ENCODE measurements at places on chromosomes 5 and 9.

DNA sequence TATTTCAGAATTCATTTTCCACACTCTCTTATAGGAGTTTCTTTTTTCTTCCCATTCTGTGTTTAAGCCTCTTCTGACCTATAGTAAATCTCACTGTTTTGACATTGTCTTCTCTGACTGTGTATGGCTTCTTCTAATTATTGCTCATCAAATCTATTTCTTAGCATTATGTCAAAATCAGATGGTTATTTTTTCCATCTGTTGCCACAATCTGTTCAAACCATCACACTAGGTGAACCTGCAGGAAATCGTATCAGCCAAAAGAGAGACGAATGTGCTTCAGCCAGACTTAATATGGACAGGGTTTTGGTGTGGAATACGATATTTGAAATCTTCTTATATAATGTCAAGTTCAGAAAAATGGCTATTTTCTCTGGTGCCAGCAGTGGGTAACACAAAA, 15.9 kb upstream of the SEMA4D start:
- no peak for DNase-seq

DNA sequence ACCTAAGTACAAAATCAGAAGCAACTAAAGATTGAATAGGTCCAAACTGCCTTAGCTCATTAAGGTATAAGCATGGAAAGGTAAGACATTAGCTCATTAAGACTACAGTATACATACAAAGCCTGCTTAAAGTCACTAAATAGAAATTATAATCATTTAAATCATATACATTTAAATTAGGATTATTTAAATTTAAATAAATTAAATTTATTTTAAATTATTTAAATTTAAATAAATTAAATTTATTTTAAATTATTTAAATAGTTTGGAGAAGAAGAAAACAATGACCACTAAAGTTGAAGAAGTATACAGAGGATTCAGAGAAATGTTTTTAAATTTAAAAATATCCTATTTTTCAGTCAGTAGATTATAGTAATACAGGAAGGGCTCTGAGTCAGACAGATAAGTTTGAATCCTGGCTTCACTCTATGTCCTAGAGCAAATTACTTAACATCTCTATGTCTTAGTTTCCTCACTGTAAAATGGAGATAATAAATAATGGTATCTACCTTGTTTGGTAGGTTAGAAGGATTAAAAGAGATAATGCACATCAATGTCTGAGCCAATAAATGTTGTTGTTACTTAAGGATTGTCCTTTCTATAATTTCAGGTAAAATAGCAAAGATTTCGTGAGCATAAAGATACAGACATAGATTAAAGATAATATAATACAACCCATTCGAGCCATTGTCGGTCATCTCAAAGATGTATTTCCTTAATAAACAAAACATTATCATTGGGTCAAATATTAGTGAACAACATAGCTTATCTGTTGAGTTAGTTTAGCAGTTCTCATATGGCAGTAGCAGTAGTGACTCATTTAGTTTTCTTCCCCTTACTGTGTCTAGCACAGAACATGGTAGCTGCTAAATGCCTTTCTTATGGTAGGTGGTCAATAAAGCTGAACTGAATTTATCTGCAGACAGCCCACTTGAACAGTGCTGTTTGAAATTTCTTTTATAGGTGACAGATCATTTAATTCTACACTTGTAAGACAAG, 100.6 kb downstream of the KIAA0825 start:
- DNase-seq, result no peak

- DNase-seq, result no peak
Measured at GRCh38 chr9:33851301-33851700, 34.3 kb downstream of the UBE2R2 start.

GRCh38 chr5:43232943-43233833, 41.2 kb downstream of the NIM1K start:
- DNase-seq, result no peak

DNA sequence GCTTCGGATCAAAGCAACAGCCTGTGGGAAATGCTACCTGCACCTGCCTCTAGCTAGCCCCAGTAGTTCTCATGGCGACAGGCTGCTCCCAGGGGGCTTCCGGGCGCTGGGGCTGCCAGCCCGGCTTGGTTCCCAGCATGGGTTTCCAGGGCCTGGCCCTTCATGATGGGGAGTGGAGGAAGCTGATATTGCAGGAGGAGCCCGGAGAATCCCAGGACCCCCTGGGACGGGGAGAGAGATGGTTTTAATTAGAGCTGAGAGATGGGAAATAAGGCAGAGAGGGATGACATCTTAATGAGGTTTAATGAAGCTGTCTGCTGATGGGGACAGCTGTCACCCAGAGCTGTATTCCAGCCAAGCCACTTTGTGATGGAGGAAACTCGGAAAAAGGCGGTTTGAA, 78.6 kb downstream of the CFAP77 start:
- DNase-seq, result no peak

DNA sequence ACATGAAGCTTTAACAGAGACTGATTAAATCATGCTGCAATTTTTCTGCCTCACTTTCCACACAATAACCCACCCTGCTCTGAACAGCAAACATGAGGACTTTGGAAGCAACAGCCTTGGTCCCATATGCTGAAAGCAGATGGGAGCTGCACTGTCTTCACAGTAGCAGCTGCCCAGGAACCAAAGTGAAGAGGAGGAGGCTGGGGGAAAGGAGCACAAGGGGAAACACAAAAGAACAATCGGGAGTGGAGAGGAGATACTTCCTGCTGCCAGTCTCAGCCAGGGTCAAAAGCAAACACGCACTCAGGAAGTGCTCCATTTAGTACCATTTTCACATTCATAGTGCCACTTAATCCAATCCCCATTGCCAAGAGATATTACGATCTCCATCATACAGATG, 183.3 kb upstream of the PUM3 start:
- DNase-seq, result no peak

DNA sequence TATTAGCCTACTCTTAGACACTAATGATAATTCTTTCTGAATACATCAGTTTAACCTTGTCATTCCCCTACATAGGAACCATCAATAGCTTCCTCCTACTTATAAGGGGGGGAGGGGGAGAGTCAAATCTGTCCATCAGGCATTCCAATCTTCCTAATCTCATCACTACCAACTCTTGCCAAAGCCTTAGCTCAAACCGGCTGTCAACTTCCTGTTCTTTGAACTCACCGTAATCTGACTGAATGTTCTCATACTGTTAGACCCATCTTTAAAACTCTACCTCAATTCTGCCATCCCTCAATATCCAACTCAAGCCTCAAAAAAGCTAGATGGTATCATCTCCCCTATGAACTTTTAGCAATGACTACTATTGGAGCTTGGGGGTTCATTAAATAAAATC, 41.9 kb upstream of the RNF38 start:
- no peak for DNase-seq

DNA sequence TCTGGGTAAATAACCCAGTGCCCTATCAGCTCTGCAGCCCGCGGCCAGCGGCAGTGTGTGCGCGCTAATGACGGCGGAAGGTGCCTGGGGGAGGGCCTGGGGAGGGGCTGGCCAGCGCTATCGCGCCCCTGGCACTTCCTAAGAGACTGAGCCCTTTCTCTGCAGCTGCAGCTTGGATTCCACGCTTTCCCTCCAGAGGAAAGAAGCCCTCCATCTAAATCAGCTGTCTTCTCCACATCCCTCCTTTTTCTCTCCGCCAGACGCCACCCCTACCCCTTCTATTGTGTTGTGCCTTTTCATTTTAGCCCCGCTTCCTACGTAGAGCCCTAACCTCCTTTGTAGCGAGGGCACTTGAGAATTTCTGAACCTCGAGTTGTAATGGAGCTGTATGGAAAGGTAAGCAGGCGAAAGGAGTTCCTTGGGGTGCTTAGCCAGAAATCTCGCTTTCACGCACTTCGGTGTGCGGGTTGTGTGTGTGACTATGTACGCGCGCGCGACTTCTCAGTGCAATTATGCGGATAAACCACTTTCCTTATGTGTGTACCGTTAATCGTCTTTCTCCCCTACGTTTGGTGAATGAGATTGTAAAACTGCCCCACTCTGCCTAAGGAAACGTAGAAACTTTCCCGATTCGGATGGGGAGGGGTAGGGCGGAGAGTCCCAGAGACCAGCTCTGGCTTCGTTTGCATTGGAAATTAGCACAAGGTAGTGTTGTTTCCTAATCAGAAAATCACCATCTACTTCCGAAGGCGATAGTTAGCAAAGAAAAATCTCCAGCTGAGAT, 664 bp upstream of the RAB3C start:
- no peak for DNase-seq

DNA sequence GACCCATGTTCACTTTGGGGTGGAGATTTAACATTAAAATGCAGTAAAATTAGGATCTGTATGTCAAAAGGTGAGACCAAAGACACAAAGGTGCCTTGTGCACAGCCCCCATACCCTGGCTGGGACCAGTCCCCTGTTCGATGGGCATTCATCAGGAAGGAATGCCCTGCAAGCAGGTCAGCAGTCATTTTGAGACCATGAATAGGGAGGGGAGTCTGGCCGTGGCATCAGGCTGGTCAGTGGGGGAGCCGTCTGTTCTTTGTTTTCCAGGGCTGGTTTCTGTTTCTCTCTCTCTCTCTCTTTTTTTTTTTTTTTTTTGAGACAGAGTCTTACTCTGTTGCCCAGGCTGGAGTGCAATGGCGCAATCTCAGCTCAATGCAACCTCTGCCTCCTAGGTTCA, 68.9 kb upstream of the GOLM1 start:
- no peak for DNase-seq

DNA sequence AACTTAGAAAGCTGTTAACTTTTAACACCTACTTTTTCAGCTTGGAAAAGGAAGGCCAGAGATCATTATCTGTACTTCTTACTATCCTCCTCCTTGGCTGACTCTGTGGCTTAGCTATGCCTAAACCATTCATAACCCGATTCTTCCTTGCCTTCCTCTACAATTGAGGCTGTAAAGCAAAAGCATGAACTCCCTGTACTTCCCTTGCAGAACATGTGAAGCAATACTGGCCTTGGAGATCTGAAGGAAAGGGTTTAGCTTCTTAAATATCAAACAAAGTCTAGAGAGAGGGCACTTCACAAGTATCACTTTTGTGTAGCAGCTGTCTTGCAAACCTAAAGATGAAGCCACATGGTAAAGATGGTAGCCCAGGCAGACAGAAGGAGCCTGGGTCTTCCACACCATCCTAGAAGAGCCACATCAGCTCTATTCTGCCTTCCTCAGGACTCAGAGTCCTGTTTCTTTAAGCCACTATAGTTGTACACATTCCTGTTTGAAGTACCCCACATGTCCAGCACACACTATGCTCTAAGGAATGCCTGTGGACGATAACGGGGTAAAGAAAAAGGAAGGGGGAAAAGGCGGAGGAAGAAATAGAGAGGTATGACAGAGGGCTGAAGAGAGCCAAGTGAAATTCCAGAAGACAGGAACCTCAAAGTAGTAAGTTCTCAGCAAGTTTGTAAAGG, 169.2 kb downstream of the SLIT3 start:
- DNase-seq, result no peak

DNA sequence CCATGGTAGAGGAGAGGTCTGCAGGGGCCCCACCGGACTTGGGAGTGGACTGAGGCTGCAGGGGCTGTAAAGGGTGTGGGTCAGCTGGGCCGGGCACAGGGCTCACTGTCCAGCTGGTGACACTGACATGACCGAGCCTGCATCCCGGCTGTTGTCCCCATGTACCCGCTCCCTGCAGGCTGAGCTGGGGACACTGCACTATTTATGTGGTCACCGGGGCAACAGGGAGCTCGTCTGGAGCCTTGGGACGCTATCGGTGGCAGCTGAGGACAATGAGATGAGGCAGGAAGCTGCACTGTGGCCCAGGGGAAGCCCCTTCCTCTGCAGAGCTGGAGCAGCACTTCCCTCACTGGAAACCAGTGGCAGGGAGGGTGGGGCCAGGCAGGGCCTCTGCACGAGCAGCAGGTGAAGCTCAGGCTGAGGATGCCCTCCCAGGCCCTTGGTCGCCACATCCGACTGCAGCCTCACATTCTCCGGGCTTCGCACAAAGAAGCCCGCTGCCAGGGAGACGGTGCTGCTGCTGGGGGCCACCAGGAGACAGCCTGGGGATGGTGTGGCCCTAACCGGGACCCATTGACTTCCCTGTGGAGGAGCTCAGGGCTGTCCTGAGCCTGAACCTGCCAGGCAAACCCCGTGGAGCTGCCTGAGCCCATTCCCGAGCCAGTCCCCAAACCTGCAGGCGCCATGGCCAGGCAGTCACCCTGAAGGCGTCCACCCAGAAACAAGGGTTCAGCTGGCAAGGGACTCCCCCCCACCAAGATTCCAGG, 26.4 kb downstream of the ZDHHC11B start:
- no peak for DNase-seq

GRCh38 chr9:128845186-128845931, 15.8 kb upstream of the SPOUT1 start:
- no peak for DNase-seq

- DNase-seq, result no peak
Measured at GRCh38 chr9:118104363-118104762, 400.2 kb downstream of the TLR4 start.

- no peak for DNase-seq
Measured at GRCh38 chr5:79856456-79857055, 134.5 kb downstream of the MTX3 start.

DNA sequence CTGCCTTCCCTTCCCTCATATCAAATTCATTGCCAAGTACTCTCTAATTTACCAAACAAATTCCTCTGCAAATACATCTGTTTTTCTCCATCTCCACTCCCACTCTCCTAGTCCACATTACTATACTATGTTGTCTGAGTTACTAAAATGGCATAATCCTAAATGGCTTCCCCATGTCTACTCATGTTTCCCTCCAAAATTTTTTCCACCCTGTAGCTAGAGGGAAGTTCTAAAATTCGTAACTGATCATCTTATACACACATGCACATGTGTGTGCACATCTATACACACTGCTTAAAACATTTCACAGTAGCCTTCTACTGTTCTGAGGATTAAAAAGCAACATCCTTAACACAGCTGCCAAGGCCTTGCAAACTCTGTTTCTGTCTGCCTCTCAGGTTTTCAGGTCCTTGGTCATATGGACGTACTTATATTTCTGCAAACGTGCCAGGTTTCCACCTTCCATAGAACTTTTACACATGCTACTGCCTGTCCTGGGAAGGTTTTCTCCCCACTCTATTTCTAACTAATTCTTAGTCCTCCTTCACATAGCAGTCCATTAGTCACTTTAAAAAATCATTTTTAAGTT, 140.6 kb downstream of the LURAP1L start:
- DNase-seq, result no peak

DNA sequence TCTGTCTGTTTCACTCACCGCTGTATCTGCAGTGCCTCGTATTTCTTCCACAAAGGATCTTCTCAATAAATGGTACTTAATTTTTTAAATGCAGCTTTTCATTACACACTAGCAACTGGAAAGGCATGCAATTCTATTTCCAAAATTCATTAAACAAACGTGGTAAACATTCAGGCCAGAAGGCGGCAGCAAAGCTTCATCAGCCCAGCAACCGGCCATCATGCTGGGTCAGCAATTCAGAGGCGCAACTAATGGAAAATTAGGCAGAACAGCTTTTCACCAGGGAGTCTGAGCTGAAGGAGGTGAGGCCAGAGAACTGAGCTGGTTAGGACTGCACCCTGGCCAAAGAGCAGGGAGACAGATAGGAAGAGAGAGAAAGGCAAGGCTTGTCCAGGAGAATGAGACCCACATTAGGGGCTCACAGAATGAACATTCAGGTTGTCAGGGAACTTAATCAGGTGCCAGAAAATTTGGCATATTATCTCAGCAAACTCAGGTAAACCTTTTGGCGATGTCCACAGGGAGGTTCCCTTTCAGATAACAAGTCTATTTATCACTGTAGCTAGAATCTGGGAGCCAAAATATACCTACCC, 17.7 kb upstream of the RNF180 start:
- DNase-seq, result no peak
